ENCODE measurements at places on chromosomes 16 and 17.

DNA sequence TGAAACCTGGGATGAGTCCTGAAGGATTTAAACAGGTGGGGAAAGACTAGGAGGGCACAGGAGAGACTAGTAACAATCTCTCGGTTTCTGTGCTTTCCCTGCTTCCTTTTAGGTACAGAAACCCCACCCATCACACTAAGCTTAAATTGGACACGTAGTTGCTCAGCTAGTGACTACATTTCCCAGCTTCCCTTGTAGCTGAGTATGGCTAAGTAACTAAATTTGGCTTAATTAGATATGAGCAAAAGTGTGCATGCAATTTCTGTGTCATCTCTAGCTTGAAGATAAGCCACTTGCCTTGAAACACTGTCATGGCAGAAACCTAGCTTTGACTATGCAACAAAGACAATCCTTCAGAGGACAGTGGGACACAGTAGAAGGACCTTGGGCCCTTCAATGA is 36.5 kb downstream of the CACNG1 start:
- no peak for DNase-seq

GRCh38 chr17:34542700-34543336 is 36.6 kb upstream of the TMEM132E start:
- no peak for DNase-seq

DNA sequence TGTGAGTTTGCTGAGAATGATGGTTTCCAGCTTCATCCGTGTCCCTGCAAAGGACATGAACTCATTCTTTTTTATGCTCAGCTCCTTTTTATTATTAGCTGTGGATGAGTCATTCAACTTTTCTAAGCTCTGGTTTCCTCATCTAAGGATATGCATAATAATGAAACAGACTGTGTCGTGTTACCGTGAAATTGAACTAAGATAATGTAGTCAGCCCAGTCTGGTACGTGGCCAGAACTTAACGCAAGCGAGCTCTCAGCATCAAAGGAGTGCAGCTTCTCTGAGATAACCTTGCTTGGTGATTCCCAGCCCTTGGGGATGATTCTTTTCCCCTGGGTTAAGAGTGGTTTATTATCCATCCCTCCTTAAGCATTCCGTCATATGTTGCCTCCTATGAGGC is 454.3 kb upstream of the EEF2KMT start:
- DNase-seq = no peak

DNA sequence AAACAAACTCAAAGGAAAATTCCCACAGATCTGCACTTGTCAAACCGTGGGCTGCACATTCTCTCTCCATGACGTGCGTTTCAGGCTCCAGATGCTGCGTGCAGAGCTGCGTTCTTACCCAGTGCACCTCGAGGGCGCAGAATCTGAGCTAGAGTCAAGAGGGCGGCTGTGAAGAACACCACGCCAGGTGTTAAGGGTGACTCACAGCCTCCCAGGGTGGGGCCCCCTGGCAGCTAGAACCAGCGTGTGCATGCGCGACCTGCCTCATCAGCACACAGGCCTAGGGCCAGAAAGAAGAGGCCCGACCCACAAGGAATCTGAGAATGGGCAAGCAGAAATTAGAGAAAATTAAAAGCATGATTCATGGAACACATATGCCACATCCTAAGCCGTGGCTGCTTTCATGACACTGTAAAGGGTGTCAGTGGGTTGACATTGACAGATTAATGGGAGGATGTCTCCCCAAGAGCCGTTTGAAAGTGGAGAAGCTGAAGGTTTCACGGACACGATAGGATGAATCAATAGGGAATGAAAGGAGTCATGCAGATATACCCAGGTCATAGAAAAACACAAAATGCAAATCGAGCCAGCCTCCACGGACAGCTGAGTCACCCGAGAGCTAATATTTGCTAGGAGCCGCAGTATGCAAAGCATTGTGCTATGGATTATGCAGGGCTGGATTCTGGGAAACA is 29.0 kb downstream of the MARCHF10 start:
- no peak for DNase-seq

GRCh38 chr17:2996810-2997670 is 66.4 kb downstream of the OR1D5 start:
- DNase-seq = no peak
